ENCODE measurements at places on chromosomes 7 and 10.

DNA sequence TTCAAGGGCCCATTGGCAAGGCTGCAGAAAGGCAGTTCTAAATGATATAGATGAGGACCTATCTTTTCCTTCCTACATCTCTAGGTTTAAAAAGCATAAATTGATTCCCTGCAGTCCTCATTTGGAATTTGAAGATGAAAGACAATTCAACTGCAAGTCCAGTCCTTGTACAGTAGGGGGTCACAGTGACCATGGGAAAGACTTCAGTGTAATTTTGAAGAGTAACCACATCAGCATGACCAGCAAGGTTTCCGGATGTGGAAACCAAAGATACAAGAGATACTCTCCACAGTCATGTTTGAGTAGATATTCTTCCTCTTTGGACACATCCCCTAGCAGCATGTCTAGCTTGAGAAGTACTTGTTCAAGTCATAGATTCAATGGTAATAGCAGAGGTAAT is 539.3 kb upstream of the TEX47 start:
- no peak for DNase-seq

- no peak for DNase-seq
Observed at GRCh38 chr10:79472951-79473350, 27.5 kb upstream of the ZCCHC24 start.

DNA sequence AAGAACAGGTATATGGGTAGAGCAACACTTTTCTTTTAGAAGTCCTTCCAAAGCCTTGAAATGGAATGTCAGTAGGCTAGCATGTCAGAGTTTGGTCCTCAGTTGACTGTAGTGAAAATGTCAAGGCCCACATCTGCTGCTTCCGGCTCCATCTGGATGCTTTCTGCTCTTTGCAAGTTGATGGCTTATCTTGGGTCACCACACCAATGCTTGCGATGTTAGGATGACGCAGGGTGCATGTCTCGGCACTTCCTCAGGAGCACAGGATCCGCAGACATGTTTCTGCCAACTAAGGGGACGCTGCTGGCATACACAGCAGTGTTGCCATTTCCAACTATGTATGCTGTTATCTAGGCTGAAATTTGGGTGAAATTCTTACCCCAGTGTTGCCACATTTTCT is 14.0 kb upstream of the HBP1 start:
- no peak for DNase-seq

- no peak for DNase-seq
Observed at GRCh38 chr7:44482502-44483485, 7.7 kb downstream of the NUDCD3 start.

DNA sequence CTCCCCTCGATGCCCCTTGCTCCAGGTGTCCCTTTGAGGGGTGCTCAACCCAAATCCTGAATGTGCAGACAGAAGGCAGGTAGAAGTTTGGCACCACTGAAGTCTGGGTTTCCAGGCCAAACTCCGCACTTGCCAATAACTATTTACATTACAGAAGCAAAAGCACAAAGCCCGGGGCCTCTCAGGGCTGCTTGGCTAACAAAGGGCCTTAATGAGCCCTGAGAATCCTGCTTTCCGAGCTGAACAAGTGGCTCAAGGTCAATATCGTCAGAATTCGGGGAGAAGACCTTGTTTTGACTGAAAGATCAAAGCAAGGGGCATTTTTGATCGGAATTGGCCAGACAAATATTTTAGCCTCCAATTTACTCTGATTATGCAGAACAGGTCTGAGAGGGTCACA is 189.9 kb downstream of the HERPUD2 start:
- no peak for DNase-seq

- no peak for DNase-seq
Observed at GRCh38 chr7:36775676-36776075, 51.4 kb upstream of the AOAH start.

DNA sequence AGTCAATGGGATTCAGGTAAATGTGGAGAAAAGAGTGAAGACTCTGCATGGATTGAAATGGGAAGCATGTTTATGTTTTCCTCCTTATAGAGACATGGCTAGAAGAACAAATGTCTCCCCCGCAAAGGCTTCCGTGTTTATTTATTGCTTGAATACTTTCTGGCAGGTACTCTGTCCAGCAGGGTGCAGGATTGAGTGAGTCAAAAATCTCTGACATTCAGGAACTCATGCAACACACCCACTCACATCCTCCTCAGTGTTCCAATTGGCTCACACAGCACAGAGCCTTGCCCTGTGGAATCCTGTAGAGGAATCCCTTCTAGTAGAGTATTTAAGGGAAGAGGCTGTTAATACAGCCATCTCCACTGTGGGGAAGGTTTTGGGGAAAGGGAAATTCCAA is 290.3 kb upstream of the VWC2 start:
- DNase-seq, result no peak

GRCh38 chr10:6204063-6204340 is 1.3 kb downstream of the PFKFB3 start:
- DNase-seq, result no peak

DNA sequence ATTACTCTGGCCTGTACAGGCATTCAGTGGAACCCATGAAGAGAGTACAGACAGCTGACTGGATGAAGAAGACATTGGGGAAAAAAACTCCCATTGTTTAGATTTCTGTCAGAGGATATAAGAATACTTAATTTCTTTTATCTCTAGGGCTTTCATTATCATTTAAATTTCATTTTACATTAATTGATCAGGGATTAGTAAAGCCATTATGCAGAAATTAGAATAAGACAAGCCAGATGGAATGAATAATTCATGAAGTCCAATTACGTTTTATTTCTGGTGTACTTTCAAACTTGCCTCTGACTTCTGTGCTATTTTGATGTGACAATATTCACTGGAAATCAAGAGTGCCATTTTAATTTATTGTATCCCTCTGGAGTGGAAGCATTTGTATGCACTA is 247.0 kb downstream of the SLC25A13 start:
- DNase-seq, result no peak

DNA sequence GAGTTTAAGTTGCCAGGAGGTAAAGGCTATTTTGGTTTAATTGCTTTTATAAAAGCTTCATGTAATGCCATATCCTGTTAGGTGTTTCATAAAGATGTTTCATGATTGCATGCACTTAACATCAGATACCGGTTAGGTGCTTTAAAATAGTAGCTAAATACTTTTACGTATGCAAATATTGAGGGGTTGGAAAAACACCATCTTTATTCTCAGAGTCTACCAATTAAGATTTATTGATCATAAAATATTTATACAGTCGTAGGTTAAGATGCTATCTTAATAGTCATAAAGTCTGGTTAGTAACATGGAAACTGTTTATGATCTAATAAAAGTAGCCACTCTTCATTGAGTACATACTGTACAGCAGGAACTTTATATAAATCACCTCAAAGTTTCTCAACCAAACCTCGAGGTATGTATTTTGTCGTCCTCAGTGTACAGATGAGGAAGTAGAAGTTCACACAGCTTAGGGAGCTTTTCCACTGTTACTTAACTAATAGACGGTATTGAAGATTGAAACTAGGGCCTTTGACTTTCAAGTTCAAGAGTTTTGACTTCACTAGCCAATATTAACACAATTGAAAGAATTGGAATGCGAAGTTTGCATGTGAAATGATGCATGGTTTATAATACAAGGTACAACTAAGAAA is 897.1 kb downstream of the GATA3 start:
- no peak for DNase-seq

- no peak for DNase-seq
Observed at GRCh38 chr10:132393695-132394181, 3.3 kb upstream of the PWWP2B start.

GRCh38 chr7:143388491-143389101 is 7.5 kb downstream of the ZYX start:
- DNase-seq, result no peak

DNA sequence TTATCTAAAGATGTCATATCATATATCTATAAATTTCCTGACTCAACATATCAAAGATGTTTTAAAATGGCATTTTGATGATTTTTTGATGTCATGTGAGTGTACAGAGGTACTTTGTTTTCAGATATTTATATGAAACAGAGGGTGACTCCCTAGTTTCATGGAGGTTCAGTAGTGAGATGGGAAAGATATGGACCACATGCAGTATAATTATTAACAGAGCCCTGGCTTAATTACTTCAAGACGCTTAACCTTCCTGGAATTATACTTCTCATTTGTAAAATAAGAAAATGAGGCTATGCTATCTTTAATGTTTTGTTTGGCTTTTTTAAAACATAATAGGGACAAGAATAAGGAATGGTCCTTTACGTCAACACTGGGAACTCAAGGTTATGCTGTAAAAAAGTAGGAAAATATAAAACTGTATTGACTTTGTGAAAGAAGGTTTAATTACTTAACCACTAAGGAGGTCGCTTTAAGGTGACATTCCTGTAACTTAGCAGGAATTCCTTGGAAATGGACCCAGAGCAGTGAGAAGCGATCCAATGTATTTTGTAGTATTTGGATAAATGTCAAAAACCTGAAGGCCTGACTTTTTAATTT is 821.0 kb upstream of the IGFBP3 start:
- no peak for DNase-seq

DNA sequence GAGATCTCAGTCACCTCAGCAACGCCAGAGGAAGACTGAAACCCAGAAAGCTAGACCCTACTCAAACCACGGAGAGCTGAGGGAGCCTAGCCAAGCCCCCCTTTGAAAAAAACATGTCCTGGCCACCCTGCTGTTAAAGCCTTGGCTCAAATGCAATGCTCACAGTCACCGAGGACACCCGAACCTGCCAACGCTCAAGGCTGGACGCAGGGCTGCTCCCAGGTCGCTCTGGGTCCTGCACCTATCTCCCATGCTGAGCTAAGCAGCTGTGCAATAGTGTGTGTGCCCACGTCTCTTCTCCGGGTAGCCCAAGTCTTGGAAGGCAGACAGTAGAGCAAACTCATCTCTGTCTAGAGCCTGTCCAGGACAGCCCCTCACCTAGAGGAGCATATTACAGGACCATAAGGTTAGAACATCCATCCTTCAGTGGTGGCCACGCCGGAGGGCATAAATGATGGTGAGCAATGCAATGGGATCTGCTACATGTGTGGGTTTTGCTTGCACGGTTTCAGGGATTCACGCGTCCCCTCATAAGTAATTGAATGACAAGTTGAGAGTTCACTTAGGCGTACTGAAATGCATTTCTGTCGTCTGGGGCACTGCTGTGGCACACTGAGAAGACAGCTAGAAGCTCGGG is 94.2 kb upstream of the DDC start:
- no peak for DNase-seq

DNA sequence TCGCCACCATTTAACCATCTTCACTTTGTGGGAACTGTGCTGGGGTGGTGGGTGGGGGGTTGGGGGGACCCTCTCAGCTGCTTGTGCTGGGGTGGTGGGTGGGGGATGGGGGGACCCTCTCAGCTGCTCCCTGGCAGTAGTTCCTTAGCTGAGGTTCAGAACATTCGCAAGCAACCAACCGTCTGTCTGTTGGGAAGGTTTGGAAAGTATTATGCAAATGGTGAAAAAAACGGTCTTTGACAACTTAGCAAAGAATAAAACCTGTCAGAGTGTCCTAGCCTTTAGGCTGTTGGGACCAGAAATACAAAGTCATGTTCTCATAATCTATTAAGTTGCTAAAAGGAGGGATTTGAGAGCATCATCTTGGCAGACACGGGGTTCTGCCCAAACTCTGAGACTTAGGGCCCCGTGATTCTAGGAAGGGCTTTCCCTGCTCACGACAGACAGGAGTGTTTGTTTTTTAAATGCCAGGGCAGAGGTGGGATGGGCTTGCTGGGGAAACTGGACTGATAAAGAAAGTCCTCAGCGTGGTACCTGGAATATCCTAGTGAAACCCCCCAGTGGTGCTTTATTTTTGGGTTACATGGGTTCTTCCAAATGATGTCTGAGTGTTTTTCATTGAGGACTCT is 14.1 kb upstream of the SRGN start:
- no peak for DNase-seq

- no peak for DNase-seq
Observed at GRCh38 chr7:141700848-141701371, 1.1 kb downstream of the DENND11 start.

GRCh38 chr7:93142127-93142526 is 6.1 kb downstream of the SAMD9L start:
- no peak for DNase-seq

GRCh38 chr7:112079673-112080072 is 126.5 kb downstream of the DOCK4 start:
- no peak for DNase-seq

DNA sequence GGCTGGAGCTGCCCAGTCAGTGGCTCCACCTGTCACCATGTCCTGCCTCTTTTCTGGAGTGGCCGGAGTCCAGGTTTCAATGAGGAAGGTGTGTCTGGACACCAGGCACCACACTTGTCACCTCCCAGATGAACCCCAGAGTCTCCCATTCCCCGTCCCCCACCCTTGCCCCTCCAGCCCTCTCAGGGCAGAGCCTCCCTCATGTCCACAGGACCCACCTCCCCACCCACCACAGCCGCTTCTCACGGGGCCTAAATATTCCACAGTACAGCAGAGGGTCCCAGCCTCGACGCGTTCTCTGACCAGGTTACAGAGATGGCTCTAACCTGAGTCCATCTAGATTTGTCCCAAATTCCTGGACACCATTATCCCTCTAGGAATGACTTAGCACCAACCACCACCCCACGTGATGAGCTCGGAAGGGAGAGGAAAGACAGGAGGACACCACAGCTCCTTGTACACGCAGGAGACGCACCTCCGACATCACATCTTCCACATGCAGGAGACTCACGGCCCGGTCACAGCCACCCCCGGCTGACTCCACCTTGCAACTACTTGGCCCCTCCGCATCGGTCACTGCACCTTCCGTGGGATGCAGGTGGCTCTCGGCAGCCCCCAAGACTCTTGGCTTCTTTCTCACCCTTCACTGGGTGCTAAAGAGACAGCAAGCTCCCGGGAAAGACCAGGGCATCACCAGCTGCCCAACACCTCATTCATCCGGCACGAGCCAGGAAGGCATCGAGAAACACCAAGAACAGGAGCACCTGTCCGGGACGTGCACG is 560.2 kb downstream of the DNAJB6 start:
- DNase-seq, result no peak

- no peak for DNase-seq
Observed at GRCh38 chr7:37104822-37105518, 343.7 kb downstream of the ELMO1 start.

DNA sequence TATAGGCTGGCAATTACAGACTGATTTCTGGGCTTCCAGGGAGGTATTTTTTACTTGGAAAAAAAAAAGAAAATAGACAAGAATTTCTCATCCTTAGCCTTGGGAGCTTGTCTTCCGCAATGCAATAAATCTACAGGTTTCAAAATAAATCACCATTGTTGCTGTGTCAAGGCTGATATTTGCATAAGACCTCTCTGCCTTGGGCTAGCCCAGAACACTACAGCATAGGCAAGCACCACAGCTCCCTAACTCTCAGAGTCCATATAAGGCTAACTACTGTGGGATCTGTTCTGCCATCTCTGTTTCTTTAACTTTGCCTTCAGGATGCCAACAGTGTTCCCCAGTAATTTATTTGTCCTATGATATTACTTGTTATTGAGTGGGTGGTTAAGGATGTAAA is 64.4 kb downstream of the ZWINT start:
- no peak for DNase-seq

- no peak for DNase-seq
Observed at GRCh38 chr10:533186-533585, 156.3 kb downstream of the DIP2C start.

- DNase-seq, result no peak
Observed at GRCh38 chr7:154857240-154857639, 145.7 kb downstream of the PAXIP1 start.

GRCh38 chr10:105956550-105956949 is 1208.0 kb downstream of the SORCS1 start:
- DNase-seq, result no peak

Data from esophagus squamous epithelium (tissue), 5 donors.